ENCODE measurements at places on chromosomes 12 and 14.
A peak's percentile ranks its signal among the peaks of the same experiment; 100 is the strongest.

DNA sequence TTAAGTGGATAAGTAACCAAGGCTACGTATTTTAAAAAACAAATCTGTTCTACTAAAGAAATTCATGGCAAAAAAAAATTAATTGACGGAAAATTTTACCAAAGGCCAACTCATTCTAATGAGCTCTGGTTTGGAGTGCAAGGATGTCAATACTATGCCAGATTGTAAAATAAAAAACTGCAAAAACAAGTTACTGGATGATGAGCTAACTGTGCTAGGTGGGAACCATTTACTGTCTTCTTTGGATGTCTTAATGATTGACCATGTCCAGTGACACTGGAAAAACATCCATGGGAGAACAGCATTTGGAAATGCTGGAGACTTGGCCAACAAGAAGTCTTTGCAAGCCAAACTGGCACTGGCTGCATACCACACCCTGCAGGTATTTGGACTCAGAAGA is 41.6 kb downstream of the KITLG start:
- DNase-seq, result no peak

GRCh38 chr12:24752763-24753462 is 196.0 kb downstream of the BCAT1 start:
- peak; percentile 28 for DNase-seq

DNA sequence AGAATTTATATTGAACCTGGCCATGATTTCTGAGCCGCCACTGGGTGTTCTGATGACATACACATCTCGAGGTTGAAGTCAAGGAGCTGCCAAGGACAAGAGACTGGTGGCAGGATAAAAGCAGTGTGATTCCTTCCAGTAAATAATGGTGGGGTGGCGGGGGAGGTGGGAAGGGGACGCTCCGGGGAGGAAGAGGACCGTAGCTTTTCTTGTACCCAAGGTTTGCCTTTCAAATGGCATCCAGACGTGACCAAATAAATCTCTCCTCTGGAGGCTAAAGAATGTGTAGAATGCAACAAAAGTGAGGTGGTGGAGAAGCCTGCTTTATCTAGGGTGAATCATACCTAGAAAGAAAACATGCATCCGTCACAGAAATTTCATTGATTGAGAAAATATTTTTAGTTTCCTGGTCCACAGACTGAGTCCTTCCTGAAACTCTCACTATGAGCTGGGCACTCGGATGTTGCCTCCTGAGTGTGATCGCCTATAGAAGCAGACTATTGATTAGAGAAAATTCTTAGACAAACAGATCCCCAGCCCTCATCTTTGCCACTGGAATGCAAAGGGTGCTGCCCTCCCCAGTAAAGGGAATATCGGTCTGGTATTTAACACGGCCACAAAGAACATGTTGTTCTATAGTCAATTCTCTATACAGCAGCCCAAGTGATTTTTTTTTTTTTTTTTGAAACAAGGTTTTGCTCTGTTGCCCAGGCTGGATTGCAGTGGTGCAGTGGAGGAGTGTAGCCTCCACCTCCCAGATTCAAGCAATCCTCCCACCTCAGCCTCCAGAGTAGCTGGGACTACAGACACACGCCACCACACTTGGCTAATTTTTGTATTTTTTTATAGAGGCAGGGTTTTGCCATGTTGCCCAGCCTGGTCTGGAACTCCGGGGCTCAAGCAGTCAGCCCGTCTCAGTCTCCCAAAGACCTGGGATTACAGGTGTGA is 112.1 kb downstream of the DPF3 start:
- peak; percentile 89 for DNase-seq

DNA sequence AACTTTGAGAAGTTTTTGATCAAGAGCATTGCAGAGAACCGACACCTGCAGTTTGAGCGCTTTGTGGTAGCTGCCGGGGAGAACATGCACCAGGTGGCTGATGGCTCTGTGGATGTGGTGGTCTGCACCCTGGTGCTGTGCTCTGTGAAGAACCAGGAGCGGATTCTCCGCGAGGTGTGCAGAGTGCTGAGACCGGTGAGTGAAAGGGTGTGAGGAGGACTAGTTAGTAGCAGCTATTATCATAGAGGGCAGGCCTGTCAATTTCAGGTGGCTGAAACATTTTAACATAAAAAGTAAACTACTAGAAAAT is 27.0 kb upstream of the HIGD1C start:
- no peak for DNase-seq

- DNase-seq, result no peak
Measured at GRCh38 chr12:16218934-16219751, 58.3 kb downstream of the SLC15A5 start.

DNA sequence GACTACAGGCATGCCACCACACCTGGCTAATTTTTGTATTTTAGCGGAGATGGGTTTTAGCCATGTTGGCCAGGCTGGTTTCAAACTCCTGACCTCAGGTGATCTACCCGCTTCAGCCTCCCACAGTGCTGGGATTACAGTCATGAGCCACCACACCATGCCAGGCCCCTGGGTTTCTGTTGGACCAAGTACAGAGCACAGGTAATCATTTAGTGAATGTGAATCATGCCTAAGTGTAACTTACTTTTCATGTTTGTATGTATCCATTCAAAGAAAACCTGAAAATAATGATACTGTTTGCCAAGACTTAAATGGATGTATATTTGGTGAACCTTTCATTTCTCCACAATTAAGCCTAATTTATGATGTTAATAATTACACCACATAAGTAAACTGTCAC is 65.9 kb downstream of the FGD6 start:
- DNase-seq, result no peak

DNA sequence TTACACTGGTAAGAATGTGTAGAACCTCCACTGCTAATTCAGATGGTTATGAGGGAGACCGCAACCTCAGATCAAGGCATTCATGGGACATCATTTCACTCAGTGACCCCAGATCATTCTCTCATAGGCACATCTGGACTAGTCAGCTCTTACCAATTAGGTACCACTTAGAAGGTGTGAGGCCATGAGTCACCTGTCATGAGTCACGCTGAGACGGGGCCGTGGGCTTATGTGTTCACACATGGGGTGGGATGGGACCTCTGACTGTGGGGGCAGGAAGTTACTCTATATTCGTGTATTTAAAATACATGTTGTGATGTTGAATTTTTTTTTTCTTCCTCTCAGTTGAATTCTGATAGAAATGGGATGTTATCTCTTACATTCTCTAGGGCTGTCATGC is 55.9 kb downstream of the CCDC92 start:
- DNase-seq, result peak; percentile 58

- DNase-seq, result no peak
Measured at GRCh38 chr12:131589966-131590365, 120.9 kb upstream of the SFSWAP start.

- DNase-seq, result peak; percentile 56
Measured at GRCh38 chr12:127388985-127389384, 878.0 kb upstream of the TMEM132C start.

- peak; percentile 72 for DNase-seq
Measured at GRCh38 chr12:76883151-76883550, 4.3 kb upstream of the CSRP2 start.

- DNase-seq, result no peak
Measured at GRCh38 chr14:51596488-51597117, 55.1 kb upstream of the FRMD6 start.

GRCh38 chr12:23640754-23641153 is 308.7 kb downstream of the SOX5 start:
- no peak for DNase-seq

DNA sequence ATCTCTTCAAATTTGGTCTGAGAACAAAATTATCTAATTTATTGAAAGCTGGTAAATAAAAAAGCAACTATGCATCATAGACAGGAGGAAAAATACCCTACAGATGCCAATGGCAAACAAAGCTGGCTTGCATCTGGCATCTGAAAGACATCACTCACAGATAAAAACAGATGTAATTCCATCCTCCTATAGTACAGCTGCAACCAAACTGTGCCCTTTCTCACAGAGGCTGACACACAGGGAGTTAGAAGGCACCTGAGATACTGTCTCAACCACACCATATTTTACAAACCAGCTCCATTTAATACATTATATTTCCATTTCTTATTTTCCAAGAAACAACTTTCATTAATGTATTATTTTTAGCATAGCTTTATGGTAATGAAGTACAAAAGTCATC is 39.4 kb downstream of the DUSP16 start:
- no peak for DNase-seq

- no peak for DNase-seq
Measured at GRCh38 chr12:623172-623864, 39.9 kb downstream of the NINJ2 start.

DNA sequence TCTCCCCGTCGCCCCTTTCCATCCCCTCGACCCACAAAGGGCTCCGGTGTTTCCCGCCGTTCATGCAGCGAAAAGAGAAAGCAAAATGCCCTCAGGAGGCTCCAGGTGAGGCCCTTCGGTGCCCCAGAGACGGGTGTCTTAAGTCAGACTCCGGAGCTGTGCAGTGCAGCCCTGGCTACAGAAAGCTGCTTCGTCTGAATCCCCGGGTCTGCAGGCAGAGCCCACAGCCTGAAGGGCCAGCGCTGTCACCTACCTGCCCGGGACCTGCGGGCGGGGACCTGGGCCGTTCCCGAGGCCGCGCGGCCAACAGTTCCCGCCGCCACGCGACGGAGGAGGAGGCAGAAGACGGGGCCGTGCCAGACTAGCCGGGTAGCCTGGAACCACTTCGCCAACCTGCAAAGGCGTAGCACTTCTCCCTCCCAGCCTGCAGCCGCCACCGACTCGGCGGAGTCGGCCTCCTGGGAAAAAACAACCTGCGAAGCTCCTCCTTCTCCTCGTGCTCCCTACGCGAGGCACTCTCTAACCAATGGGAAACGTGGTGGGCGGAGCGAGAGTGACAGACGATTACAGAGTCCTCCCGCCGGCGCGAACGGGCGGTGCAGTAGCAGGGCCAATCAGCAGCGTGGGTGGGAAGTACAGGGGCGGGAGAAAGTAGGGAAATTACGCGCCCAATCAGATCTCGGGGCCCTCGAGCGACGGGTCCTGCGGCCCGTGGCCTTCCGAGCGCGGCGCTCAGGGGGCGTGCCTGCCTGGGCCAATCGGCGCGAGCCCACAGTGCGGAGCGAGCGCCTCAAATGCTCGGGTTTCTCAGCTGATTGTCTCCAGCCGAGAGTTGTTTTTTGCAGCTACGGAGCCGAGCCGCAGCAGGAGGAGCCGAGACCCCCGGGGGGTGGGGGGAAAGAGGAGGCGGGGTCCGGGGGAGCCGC is at the start of the genes GPR137C and TXNDC16:
GPR137C (plus strand) TSS at position 774 of the 926 bp plus-strand sequence. CDS start 312 bp downstream, outside the sequence.
TXNDC16 (minus strand) TSS at position 443 of the 926 bp plus-strand sequence. CDS start 8,948 bp downstream, outside the sequence.
- peak; percentile 100 for DNase-seq

GRCh38 chr14:59101476-59101875 is 87.0 kb upstream of the DAAM1 start:
- DNase-seq, result no peak

GRCh38 chr14:79586416-79586815 is 624.9 kb downstream of the DIO2 start:
- DNase-seq, result no peak

GRCh38 chr14:63853831-63854293 is 1.1 kb downstream of the SYNE2 start:
- peak; percentile 80 for DNase-seq

- DNase-seq, result no peak
Measured at GRCh38 chr12:55673638-55674037, 34.1 kb downstream of the ITGA7 start.

DNA sequence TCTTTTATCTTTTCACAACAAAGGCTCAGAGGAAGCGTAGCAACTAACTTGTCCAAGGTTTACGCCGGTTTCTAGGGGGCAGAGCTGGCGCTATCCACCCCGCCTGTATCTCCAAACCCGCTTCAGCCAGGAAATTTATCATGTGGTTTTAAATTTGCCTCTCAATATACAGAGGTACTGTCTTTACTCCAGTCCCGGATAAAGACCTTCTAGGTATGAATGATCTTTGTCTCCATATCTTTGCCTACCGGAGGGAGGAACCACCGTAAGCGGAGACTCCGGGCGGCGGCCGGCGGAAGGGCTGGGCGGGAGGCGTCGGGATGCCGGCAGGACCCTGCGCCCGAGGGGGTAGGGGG is 693 bp upstream of the RIMKLB start:
- peak; percentile 44 for DNase-seq

- DNase-seq, result peak; percentile 72
Measured at GRCh38 chr12:64186789-64187188, 35.3 kb downstream of the KICS2 start.

DNA sequence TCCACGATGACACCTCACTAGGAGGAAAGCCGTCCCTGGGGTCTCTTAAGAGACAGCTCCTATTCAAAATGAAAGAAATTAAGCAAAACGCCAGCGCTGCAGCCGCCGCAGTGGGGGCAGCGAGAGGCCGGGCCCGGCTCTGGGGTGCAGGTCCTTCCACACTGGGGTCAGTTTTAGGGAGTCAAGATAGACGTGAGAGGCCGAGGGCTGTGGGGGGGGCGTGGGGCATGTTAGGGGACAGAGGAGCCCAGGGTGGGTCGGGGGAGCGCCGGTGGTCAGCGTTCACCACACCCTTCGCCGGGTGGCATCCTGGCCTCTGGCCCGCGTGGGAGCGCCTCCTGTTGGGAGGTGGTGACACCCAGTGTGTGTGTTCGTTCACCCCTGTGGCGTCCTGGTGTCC is 25.7 kb downstream of the KIF26A start:
- no peak for DNase-seq

GRCh38 chr12:92144631-92145480 is 790 bp downstream of the BTG1 start:
- DNase-seq, result peak; percentile 81

GRCh38 chr14:103423050-103423461 is 37.8 kb downstream of the MARK3 start:
- peak; percentile 80 for DNase-seq

- DNase-seq, result no peak
Measured at GRCh38 chr12:12764824-12765223, 20.6 kb upstream of the APOLD1 start.

GRCh38 chr12:77337362-77337761 is 272.0 kb upstream of the E2F7 start:
- DNase-seq, result no peak

DNA sequence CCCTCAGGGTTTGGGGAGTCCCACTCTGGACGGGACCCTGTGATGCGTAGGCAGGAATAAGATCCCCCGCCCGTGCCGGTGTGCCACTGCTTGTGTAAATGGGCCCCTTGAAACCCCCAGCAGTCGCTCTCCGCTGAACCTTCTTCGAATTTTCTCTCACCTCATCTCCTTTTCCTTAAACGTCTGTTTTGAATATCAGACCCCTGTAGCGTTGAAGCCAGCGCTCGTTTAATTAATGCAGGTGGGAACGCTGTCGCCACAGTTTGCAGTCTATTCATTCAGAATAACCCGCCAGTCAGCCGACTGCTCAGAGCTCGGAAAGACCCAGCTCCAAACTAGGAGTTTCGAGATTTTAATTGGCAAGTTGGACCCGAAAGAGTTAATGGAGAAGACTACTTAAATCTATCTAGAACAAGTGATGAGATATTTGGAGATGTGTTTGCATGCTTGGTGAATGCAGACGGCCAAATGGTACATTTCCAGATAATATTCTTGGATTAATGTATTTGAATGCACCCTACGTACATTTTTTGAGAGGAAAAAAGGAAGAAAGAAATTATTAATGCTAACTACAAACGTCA is 739 bp upstream of the PPP2R5E start:
- DNase-seq, result no peak

GRCh38 chr12:53805791-53806190 is 54.0 kb upstream of the CISTR start:
- peak; percentile 58 for DNase-seq

GRCh38 chr14:99513946-99514551 is 32.8 kb downstream of the CCNK start:
- DNase-seq, result no peak
